ENCODE measurements at places on chromosomes 1 and 21.

GRCh38 chr1:60271041-60271440 is 197.5 kb upstream of the C1orf87 start:
- DNase-seq = no peak

- DNase-seq = no peak
These were observed 250.1 kb downstream of the KCNH1 start for GRCh38 chr1:210883821-210884220.

DNA sequence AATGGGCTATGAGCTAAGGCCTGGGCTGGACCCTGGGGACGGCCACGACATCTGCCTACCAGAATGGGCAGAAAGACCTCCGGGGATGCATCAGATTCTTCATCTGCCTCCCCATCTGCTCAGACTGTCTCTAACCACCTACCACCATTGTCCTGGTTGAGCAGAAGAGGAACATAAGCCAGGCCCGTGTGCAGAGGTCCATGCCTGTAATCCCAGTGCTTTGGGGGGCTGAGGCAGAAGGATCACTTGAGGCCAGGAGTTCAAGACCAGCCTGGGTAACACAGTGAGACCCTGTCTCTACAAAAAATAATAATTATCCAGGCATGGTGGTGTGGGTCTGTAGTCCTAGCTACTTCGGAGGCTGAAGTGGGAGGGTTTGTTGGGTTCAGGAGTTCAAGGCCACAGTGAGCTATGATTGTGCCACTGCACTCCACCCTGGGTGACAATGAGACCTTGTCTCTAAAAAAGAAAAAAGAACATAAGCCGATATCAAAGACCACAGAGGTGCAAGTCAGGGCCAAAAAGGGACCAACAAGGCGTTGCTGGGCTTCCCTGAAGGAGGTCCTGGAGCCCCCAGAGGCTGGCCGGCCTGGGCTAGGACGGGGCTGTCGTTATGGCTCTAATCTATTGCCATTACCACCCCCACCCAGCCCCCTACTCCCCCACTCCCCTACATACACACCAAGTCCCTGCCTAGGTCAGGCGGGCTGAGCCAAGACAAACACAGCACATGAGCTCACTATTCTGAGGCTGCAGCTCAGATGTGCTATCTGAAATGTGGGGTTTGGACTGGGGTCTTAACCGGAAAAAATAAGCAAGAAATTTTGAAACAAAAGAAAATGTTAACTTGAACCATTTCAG is 239.2 kb upstream of the RAB4A start:
- DNase-seq = no peak

DNA sequence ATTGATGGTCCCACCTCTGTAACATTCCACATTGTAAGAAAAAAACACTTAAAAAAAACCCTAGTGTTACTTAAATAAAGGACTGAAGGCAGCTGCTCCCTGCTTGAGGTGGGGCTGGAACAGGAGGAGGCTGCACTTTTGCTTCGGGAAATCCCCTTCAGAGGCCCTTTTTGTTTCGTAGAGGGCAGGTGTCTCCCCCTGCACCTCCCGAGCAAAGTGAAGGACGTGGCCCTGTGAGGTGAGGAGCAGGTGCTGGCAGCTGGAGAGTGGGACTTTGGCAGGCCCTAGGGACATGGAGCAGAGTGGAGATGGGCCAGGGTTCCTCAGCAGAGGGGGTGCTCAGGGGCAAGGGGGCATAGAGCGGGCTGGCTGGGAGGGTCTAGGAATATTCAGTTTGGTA is 33.4 kb upstream of the WNT4 start:
- no peak for DNase-seq

DNA sequence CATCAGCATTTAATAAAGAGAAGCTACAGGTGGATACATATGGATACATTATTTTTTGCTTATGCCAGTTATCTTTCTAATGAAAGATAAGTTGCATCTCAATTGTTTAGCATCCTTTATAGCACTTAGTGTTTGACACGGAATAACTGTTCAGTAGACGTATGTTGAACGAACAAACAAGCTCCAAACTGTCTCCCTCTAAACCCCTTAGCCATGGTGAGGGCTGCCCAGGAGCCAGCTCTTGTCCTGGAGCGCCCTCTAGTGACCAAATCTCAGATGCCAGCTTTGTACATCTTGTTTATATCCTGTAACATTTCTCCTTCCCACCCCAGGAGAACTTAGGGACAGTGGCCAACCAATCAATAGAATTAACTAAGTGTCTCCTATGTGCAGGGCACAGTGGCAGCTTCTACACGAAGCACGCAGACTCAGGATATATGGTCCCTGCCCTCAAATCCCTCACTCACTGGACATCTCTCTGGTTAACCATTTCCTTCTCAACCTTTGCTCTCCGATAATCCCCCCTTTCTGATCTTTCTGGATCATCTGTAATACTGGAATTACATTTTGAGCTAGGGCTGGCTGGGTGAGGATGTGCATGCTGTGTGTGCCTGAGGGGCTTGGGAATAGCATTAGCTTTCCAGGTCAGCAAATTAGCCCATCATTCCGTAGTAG is 22.9 kb downstream of the KCNA10 start:
- peak; percentile 44 for DNase-seq

- DNase-seq = no peak
These were observed 6.7 kb downstream of the GADD45A start for GRCh38 chr1:67691712-67692111.

DNA sequence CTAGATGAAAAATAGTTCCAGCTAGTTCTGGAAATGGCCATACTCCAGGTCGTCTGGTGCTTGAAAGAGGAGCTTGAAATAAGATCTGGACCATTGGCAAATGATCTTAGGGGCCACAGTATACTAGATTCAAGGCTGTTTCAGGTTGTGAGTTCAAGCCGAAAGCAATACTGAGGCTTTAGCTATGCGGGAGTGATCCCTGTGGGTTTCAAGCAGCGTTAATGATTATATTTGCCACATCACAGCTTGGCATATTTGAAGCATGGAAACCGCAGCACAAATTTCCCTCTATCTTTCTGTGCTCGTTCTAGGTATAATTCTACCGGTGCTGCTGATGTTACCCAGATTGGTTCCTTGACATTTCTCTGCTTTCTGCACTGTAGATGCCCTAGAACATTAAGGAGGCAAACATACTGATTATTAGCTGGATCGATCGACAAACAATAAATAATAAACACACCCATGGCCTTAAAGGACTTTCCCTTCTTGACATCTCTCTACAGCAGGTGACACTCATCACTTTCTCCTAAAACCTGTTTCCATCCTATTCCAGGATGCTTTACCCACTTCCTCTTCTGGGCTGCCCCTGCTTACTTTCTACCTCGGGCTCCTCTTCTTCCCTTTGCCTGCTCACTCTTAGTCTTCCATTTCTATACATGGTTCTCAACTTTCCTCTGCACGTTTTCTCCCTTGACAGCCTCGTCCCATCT is 40.6 kb upstream of the LYST start:
- DNase-seq = no peak

- no peak for DNase-seq
These were observed 168.9 kb upstream of the KIAA0040 start for GRCh38 chr1:175361476-175361875.

- no peak for DNase-seq
These were observed 28.0 kb downstream of the B3GALT5 start for GRCh38 chr21:39640754-39641153.

GRCh38 chr1:6351480-6352137 is 42.0 kb downstream of the ACOT7 start:
- DNase-seq = no peak

- DNase-seq = peak; percentile 90
These were observed 53.0 kb upstream of the DESI2 start for GRCh38 chr1:244599937-244600350.

DNA sequence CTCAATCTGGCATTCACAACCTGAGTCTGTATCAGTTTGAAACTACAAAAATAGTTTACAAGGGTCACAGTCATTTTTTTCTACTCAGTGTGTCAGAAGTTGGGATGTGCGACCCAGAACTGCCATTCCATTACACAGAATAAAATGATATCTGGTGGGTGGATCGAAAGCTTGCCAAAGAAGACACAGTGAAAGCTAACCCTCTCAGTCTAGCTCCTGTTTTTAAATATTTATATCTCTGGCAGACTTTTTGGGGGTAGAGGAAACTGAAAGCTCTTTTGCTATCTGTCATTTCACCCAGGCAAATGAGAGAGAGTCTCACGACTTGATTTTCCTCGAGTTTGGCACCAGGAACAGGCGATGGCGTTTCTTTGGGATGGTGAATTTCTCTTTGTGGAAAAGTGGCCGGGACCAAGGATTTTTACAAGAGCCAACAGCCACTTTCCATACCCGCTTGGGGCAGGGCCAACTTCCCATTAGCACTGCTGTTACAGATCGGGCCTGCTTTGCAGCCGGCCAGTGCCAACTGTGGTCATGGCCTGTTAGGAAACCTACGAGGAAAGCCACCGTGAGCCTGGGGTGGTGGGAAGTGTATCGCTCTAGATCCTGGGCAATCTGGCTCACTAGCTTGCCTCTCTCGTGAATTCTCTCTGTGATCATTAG is 185.5 kb upstream of the NFIA start:
- no peak for DNase-seq

- peak; percentile 14 for DNase-seq
These were observed 976 bp downstream of the SSBP3 start for GRCh38 chr1:54404939-54405897.

DNA sequence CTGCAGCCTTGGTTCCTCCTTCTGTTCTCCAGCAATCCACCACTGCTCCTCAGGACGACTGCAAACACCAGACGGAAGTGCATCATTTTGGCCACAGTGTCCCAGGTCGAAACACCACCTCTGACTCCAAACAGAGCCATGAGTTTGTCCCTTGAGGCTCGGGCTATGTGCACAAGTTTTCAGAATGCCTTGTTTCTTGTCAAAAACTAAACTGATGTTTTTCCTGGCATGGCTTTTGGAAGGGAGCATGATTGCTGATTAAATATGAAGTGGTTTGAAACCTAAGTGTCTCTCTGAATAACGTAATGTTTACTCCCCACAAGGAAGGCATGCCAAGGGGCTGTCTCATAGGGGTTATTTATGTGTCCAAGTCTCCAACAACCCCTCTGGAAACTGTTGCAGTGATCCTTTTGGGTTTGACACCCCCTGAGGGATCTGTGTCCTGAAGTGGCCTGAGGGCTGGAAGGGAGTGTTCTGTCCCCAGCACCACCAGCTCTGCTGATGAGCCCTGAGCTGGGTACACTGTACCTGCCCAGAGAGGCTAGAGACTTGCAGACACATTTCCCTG is 132.7 kb downstream of the PLPP3 start:
- no peak for DNase-seq

DNA sequence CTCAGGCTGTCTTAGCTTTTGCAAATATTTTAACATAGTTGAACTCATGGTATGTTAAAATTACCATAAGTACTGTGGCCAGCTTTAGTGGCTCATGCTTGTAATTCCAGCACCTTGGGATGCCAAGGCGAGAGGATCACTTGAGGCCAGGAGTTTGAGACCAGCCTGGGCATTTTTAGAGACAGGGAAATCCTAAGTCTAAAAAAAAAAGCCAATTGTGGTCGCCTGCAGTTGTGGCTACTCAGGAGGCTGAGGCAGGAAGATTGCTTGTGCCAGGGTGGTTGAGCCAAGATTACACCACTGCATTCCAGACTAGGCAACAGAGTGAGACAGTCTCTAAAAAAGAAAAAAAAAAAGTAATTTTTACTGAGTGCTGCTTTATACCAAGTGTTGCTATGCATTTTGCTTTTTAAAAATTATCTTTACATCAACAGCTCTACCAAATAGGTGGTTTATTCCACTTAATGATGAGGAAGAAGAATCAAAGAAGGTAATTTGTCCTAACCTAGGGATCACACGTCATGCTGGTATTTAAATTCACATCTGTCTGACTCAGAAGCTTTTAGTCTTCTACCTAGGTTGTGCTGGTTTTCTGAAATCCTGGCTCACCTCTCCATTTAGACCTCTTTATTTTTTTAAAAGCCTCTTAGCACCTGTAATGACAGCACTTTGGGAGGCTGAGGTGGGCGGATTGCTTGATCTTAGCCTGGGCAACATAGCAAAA is 16.8 kb downstream of the PPP1R12B start:
- DNase-seq = no peak

- DNase-seq = no peak
These were observed 21.6 kb downstream of the PSEN2 start for GRCh38 chr1:226891846-226892523.

DNA sequence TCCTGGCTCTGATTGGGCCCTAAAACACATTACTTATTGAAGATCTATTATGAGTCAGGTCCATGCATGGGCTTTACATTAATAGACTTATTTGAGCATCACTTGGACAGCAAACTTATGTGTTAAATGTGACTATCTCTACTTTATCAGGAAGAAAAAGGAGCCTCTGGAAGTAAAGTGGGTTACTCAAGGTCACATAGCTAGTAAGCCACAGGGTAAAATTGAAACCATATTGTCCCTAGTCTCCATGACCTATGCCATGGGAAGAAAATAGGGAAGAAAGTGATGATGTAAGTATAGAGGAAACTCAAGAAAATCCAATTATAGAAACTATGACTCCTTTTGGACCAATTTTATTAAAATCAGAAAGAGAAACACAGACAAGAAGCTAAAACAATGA is 555.3 kb downstream of the NUF2 start:
- DNase-seq = no peak

- DNase-seq = no peak
These were observed 601 bp downstream of the CEPT1 start for GRCh38 chr1:111140680-111140967.

DNA sequence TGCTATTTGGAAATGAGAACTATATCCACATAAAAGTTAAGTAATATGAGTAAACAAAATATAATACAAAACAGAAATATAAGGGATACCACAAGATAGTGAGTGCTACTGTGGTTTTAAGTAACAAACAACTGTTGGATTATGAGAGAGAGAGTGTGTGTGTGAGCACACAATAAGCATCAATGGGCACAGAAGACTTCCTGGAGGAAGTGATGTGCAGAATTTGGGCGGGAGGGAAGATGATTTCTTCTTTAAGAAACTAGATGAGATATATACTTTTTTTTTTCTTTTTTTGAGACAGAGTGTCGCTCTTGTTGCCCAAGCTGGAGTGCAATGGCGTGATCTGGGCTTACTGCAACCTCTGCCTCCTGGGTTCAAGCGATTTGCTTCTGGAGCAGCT is 7.9 kb upstream of the IER5 start:
- DNase-seq = no peak

- no peak for DNase-seq
These were observed 200.5 kb downstream of the CAMTA1 start for GRCh38 chr1:6985549-6986276.

- DNase-seq = no peak
These were observed 107.8 kb downstream of the DISC1 start for GRCh38 chr1:231734417-231734816.

GRCh38 chr1:97094247-97094972 is 372.8 kb downstream of the PTBP2 start:
- DNase-seq = no peak

GRCh38 chr1:116175611-116176010 is 64.4 kb downstream of the MAB21L3 start:
- DNase-seq = no peak
